Activated effector memory CD4-positive, alpha-beta T cell treated with anti-CD3 and anti-CD28 coated beads, Interleukin-2, amount 50 U/mL, for 16 hours (primary cell): ENCODE measurements at places on chromosomes 6 and 20.

DNA sequence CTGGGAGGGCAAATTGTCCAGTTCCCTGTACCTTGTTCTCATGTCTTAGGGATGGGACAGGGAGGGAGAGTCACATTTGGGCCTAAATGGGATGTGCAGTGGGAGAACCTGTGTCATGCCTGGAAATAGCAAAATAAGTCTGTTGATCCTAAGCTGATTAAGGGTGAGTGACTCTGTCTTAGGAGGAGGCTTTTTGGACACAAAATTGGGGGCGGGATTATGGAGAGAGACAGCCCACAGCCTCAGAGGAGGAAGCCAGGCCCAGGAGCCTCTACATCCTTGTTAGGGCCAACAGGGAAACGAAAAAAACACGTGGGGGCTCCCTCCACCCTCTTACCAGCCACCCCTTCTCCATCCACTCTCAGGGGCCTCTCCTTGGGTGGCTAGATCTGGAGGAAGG, 2.2 kb downstream of the KCNB1 start:
- no peak for DNase-seq

- no peak for DNase-seq
Observed at GRCh38 chr6:73657201-73657600, 3.4 kb upstream of the SLC17A5 start.

DNA sequence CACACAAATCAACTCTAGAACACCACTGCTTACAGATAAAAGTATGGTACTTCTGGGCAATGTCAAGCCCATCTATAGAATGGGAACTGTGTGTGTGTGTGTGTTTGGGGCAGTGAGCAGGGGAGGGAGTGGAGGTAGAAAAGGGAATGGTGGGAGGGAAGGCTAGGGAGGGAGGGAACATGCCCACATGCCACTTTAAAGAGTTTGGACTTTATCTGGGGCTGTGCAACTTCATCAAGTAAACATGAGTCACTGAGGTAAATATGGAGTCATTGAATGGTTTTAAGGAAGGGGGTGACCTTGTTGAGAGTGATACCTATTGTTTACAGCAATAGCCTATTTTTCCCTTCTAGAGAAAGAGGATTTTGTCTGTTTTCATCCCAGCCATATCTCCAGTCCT, 22.5 kb upstream of the RNGTT start:
- DNase-seq: no peak

DNA sequence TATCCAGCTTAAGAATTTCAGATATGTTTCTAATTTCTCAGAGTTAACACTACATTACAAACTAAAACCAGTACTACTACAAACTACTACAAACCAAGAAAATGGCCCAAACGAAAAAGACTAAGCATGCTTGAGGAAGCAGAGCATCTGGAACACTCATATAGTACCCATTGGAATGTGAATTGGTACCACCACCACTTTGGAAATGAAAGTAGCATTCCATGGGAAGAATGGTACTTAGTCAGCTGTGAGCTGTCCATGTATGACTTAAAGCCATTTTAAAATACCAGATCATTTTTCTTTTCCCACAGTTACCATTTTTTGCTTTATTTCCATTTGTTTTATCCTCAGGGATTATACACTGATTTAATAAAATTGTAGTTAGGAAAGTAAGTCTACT, 30.5 kb downstream of the FBXO9 start:
- DNase-seq: no peak

DNA sequence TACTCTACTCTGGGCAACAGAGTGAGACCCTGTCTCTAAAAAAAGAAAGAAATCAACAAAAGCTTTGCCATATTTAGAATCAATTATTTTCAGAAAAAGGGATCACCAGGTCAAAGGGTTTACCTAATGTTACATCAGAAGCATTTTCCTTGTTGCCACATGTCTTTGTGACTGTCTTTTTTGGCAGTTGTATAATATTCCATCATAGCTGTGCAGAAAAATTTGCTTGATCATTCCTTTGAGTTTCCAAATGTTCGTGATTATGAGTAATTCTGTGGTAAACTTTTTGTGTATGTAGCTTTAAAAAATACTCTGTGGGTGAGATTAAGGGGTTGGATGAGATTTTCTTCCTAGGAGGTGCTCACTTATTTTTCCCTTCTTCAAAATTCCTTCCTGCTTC, 26.4 kb downstream of the PNPLA1 start:
- DNase-seq: no peak

DNA sequence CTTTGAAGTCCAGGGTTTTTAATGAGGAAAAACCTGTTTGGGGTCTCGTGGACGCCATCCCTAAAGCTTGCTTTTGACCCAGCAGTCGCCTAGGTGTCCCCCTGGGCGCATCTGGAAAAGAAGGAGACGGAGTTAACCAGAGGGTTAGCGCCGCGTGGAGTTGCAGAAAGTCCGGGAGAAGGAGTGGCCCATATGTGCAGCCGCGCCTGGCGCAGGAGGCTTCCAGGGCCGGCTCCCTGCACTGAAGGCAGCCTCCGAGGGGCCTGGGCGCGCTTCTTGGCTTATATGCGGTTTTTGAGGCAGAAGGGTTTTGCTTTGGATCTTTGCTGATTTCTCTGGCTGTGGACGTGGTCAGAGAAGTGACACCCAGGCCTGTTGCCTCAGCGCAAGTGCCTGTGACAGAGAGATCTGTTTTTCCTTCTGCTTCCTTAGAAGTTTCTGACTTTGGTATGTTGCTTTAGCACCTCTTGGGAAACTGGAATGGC, 987 bp downstream of the TMEM181 start:
- no peak for DNase-seq

- no peak for DNase-seq
Observed at GRCh38 chr6:2751871-2752270, 1.1 kb upstream of the MYLK4 start.

DNA sequence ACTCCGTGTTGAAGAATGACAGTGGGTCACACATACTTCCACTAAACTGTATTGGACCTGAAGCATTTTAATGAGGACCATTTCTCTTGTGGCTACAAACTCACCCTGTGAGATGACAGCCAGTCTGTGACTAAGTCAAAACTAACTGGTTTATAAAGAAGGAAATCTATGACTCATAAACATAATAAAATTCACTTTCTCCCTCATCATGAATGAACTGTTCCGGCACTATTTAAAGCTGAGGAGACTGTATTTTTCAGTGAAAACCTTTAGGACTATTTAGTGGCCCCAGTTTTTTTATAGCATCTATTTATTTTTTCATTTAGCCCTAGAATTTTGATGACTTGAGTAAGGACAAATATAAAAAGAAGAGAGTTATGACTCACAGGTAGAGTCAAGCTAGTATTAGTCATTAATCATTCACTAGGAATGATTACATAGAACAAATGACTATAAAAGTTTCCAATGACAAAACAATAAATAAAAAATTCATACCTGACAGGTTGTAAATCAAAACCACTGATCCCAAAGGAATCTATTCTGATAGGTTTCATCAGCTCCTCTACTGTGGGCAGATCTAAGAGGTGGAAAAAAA, 34.2 kb downstream of the CEP162 start:
- DNase-seq: no peak

- DNase-seq: no peak
Observed at GRCh38 chr20:20547221-20547875, 165.1 kb downstream of the RALGAPA2 start.

GRCh38 chr6:161424421-161424820, 150.6 kb upstream of the AGPAT4 start:
- DNase-seq: no peak

DNA sequence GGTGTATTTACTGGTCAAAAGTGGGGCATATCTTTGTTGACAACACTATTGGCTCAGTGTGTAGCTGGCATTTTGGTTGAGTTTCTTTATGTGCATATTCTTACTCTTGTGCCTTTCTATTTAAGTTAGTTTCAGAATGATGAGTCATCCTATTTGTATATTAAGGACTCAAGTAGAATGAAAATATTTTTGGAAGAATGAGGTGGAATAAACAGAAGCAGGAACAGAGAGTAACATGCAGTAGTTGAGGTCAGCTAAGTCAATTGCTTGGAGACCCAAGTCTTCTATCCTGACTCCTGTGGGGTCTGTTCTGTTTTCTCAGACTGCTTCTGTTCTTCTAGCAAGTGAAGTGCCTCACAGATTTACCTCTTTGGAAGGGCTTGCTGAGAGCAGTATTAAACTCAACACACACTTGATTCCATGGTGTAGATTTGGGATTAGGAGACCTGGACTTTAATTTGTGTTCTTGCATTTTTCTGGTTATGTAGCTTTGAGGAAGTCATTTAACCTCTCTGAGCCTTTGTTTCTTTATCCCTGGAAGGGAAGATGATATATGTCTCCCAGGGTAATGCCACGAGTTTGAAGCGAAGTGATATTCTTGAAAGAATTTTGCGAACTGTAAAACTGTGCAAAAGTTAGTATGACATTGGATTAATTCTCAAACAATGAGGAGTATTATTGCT, 324.3 kb downstream of the QKI start:
- no peak for DNase-seq

DNA sequence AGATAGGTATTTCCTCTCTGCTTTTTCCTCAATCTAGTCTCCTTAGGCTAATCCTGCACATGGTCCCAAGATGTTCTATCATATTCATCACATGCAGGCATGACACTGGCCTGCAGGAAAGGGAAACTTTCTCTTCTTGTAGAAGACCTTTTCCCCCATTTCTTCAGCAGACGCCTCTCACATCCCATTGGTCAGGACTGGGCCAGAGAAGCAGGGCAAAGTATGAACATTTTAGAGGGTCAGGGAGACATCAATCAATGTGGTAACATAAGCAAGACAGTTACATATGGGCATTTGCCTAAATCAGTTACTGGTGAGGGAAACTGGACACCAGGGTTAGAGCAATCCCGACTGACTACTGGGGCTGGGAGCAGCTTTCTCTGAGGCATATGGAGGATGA, 90.1 kb downstream of the CRYBG1 start:
- DNase-seq: no peak

DNA sequence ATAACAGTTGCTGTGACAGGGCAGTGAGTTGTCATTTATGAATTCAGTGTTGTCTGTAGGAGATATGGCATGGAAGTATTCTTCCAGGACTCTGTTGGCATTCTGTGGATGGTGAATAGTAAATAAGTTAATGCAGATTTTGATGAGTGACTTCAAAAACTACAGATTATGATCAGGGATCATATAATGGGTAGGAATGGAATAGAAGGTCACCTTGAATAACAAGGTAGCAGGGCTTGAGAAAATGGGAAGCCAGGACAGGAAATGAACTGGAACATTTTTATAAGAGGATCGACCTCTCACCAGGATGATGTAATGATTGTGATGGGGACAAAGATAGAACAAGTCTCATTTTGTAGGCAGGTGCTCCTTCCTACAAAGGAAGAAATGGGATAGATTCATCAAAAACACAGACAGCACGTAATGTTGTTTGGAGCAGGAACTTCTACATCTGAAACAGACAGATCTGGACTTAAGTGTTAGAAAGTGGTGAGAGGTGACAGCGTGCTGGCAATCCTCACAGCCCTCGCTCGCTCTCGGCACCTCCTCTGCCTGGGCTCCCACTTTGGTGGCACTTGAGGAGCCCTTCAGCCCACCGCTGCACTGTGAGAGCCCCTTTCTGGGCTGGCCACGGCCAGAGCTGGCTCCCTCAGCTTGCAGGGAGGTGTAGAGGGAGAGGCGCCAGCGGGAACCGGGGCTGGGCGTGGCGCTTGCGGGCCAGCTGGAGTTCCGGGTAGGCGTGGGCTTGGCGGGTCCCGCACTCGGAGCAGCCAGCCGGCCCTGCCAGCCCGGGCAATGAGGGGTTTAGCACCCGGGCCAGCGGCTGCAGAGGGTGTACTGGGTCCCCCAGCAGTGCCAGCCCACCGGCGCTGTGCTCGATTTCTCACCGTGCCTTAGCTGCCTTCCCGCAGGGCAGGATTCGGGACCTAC, 30.8 kb upstream of the SSR1 start:
- DNase-seq: no peak

DNA sequence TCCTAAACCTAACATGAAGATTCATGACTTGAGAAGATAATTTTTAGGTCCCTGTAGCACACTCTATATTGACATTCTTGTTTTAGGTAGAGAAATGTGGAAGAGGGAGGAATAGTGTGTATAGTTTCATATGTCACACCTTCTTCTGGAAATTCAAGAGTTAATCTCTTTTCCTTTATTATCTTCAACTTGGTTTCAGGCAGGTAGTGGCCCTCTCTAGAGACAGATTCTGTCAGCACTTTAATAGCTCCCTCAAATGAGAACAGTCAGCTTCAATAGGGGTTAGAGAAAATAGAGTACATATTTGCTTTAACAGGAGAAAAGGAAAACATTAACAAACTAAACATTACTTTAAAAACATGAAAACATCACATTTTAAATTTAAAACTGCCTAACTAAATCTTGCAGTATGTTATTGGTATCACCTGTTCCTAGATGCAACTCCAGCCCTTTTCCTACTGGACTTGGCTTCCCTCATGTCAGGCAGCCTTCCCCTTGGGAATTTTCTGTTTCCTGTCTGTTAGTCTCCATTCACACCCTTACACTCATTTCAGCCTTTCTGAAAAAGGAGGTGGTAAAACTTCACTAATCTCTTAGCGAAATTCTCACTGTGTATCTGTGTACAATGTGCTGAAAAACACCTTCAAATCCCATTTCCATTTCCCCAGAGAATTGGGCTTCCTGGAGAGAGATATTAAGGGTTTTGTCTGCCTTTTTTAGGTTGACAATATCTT, 192.3 kb upstream of the RNF217 start:
- DNase-seq: no peak

DNA sequence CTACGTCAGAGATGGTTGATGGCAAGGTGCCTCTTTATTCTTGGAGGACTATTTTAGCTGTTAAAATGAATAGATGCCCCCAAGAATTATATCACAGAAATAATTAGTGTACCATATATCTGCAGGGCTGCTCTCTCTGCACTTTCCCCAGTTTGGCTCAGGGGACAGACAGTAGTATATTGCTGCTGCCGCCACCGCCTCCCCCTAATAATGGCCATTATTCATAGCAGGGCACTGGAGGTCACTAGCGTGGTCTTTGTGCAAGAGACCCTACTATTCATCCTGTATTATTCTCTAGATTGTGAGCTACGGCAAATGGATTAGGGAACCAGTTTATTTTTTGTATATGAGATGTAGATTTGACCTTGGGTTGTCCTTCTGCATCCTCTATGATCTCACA, 11.0 kb downstream of the HDGFL1 start:
- no peak for DNase-seq

GRCh38 chr20:50508171-50508755, 1.9 kb upstream of the PTPN1 start:
- no peak for DNase-seq

DNA sequence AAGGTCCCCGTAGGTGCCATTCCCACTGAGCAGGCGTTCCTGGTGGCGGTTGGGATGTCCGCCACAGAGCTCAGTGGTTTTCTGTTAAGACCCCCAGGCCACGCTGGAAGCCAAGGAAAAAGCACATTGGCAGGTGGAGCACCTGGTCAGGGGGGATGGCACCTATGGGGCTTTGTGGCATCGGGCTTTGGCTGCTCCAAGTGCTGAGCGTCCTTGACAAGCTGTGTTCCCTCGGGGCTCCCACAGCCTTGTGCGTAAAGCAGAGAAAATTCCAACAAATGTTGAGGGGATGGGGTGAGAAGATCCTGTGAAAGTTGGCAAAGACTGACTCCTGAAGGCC, 135.4 kb downstream of the JPH2 start:
- peak; percentile 36 for DNase-seq

- DNase-seq: no peak
Observed at GRCh38 chr20:38212806-38213606, 47.5 kb downstream of the KIAA1755 start.
